Cerebellar nuclear complex (tissue), 1 donor: ENCODE measurements at places on chromosomes 5 and 9.

DNA sequence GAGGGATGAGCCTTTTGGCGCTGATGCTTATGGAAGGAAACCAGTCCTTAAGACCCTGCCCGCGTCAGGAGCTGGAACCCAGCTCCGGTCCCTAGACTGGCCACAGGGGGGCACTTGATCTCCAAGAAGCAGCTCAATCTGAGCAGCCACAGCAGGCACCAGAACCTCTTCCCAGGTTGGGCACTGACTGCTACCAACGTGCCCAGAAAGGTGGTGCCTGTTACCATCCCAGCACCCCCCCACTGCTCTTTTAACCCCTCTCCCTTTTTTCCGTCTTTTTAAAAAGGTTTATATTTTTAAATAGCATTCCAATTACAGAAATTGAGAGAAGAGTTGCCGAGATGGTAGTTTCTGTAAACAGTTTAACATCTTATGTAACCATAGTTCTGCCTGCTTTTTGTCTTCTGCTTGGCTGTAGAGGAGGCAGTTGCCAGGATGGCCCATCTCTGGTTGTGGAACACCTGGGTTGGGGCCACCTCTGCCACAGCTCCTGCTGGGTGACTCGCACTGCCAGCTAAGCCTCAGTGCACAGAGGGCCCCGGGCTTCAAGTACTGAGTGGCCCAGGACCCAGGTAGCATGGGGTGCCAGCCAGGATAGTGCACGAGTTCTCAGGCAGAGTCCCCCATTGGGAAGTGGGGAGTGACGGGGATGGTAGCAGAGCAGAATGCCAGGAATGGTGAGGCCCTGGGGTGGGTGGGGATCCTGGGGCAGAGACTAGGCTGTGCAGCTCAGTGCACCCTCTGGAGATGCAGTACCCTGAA, 62.8 kb downstream of the PFDN1 start:
- DNase-seq = no peak

DNA sequence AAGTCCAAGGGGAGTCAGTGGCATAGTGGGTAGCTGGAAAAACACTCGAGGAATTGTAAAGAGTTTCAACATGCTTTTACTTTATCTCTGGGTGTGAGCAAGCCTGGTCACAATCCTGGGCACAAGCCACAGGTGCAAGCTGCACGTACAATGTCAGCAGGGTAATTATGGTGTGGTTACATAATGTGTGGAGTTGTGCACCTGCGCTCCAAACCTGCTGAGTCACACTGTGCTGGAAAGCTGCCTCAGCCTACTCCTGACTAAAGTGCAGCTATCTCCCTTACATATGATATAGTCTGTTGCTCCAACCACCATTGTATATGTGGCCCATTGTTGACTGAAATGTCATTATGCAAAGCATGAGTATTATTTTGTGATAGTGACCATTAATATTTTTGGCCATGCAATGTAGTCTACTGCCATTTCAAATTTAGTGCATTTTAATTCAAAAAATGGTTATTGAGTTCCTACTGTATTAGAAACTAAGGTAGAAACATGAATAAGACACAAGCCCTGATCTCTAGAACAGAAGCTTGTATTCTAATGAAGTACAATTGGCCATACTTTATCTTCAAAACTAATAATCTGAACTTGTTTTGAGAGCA, 160.9 kb upstream of the SLC30A5 start:
- DNase-seq = no peak

DNA sequence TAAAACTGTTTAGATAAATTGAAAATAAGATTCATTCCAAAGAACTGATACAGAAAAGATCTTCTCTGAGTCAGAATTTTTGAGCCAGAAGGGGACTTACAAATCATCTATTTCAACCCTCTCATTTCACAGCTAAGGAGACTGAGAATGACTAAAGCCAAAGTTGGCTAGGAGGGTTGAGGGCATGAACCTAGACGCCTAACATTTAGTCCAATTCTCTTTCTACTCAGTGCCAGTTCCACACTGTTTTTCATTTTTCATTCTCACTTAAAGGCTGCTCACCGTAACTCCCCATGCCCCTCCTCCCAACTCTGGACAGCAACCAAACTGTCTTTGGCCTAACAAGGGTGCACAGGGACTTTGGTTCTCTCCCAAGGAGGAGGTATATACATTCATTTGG, 364.0 kb downstream of the NDUFS4 start:
- no peak for DNase-seq

- no peak for DNase-seq
These were observed 53.3 kb upstream of the LMNB1 start for GRCh38 chr5:126723643-126724042.

GRCh38 chr5:35308421-35308820, 78.1 kb upstream of the PRLR start:
- no peak for DNase-seq

DNA sequence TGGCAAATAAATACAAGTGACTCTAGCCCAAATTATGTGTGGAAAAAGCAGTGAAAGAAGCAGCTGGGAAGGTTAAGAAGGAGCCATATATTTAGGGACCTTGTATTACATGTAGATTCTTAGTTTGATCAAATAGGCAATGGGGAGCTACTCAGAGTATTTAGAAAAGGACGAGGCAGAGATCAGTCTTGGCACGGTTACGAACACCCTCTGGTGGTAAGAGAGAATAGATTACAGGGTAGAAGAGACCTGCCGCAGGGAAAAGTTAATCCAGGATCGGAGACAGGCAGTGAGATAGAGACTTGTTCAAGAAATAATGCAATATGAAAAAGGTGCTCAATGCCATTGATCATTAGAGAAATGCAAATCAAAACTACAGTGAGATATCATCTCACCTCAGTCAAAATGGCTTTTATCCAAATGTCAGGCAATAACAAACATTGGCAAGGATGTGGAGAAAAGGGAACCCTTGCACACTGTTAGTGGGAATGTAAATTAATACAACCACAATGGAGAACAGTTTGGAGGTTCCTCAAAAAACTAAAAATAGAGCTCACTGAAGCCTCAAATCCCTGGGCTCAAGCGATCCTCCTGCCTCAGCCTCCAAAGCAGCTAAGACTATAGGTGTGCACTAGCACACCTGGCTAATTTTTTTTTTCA, 12.0 kb downstream of the INIP start:
- DNase-seq = peak; percentile 33

GRCh38 chr5:98588215-98588614, 185.2 kb upstream of the RGMB start:
- DNase-seq = no peak

GRCh38 chr5:142926549-142926948, 156.4 kb downstream of the ARHGAP26 start:
- DNase-seq = no peak

- DNase-seq = no peak
These were observed 5.3 kb downstream of the BRD3 start for GRCh38 chr9:134062461-134063087.

- DNase-seq = no peak
These were observed 469 bp upstream of the FIBCD1 start for GRCh38 chr9:130939405-130940026.

DNA sequence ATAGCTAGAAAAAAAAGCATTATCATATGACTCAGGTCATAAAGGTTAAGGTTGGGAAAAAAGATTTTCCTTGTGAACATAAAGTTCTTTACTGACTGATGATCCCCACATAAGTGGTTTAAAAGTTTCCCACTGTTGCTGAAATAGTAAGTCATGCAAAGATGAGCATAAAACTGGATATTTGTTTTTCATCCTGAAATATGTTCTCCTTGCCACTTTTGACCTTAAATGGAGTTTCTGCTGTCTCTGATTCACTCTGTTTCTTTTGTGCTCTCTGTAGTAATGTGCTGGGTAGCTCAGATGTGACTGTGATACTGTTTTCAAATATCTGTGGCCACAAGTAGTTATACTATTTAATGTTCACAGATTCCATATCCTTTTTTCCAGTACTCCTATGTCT, 162.5 kb upstream of the GAS1 start:
- no peak for DNase-seq

- no peak for DNase-seq
These were observed 2.3 kb downstream of the DENND4C start for GRCh38 chr9:19232823-19233194.

DNA sequence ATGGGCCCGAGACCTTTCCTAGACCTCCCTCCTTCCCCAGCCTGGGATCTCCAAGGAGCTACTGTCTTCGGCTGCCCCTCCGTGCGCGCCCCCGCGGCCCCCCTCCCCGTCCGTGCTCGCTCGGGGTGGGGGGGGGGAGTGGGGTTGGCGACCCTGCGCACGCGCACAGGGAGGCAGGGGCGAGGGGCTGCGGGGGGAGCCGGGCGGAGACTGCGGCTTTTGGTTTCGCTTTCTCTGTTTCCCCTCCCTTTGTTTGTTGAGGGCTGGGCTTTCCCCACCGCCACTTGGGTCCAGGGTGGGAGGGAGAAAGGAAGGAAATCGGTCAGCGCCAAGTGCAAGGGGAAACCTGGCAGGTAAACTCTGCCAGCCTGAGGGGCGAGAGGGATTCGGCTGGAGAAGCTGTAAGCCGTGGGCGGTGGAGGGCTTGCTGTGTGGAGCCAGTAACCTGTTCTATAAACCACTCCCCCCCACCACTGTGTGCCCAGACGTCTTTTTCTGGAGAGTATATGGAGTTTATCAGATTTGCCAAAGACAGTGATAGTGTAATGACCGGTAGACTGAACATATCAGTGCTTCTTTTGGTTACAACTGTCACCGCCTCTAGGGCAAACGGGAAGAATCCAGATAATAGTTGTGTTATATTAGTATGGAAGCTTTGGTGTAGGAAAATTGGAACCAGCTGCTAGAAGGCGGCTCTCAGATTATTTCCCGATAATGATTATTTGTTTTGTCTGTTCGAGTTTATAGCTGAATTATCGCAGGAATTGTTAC, 684 bp downstream of the DNAJA1 start:
- DNase-seq = no peak

DNA sequence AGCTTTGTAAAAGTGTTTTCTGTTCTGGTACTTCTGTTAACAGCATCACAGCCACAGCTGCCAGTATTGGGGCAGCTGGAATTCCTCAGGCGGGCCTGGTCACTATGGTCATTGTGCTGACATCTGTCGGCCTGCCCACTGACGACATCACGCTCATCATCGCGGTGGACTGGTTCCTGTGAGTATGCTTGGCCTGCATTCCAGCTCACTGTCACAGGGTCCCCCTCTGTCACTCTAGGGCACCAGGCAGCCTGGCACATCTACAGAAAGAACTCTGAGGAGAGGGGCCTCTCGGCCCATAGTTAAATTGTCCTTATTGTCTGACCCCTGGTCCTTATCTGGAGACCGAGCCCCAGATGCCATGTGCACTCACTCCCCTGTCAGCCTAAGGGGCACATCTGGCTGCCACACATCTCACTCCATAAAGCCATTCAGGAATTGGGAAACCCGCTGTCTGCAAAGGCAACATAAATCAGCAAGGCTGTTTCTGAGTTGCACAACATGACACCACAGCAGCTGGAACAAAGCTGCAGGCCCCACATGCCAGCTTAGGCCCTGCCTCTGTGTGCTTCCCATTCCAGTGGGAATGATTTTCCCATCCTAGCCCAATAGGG, 77.5 kb downstream of the SLC1A3 start:
- no peak for DNase-seq

DNA sequence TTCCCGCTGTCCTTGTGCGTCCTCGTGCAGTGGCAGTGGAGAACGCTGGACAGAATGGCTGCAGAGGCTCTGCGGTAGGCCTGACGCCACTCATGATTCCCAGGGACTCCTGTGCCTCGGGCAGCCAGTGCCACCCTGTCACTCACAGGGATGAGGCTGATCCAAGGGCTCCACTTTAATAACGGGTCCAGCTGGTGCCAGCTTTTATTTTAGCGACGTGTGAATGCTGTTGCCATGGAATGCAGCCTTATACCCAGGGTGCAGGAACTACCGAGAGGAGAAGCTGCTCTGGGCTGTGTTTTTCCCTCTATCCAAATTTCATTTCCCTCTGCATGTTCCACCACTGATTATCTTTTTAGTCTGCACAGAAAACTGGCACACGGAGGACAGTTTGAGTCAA, 15.8 kb upstream of the NTNG2 start:
- DNase-seq = no peak

DNA sequence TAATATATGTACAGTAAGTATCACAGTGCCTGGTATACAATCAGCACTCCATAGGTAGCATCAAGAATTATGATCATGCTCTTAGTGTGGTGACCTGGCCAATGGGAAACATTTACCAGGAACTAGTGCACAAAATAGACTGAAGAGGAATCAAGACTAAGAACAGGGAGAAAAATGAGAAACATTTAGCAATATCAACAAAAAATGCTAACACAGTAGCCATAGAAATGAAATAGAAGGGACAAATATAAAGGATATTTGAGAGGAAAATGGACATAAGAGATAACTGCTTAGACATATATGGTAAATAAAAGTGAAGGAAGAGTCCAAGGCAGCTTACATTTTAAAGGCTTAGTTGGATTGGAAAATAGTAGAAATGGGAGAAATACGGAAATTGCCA, 16.5 kb upstream of the SPATA9 start:
- DNase-seq = no peak

GRCh38 chr5:9363026-9363425, 182.8 kb downstream of the SEMA5A start:
- no peak for DNase-seq

DNA sequence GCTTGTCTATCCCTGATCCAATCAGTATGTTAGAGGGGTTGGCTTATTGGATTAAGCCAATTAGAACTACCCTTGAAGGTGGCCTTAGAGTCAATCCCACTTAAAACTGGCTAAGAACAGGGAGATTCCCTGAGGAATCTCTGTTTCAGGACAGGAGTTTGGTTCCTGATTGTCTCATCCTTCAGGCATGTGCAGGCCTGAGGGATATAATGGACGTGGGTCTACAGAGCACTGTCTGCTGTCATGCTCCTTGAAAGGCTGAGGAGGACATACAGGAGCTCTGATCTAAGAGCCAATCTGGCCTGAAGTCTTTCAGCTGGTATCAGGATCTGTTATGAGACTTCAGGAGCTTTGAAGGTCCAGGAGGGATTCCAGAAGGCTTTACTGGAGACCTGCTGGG, 36.2 kb upstream of the PRXL2C start:
- no peak for DNase-seq

DNA sequence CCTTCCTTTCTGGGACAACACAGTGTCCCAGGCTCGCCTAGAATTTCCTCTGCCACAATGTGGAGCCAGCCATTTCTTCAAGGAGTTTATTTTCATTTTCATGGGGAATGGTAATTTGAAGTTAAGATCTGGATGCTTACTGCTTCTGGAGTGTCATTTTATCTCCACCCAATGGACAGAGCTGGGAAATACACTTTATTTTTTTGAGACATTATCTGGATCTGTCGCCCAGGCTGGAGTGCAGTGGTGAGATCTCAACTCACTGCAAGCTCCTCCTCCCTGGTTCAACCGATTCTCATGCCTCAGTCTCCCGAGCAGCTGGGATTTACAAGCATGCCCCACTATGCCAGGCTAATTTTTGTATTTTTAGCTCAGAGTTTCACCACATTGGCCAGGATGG, 12.7 kb upstream of the THG1L start:
- no peak for DNase-seq

DNA sequence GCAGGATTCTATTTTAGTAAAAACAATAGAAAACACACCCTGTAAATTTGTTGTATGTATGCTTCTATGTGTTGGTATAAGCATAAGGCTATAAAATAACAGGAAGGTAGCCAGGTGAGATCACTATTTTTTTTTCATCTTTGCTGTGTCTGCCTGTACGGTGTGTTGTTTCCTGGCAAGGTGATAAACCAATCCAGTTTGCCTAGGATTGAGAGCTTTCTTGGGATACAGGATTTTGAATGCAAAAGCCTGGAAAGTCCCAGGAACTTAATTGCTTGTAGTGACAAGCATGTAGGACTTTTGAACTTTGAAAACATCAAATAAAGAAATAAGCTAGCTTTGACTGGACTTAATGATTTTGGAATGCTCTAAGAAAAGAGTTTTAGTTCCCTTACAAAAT, 83.3 kb upstream of the RORB start:
- DNase-seq = no peak

- no peak for DNase-seq
These were observed 185.4 kb downstream of the CRB2 start for GRCh38 chr9:123541411-123541810.
